NCI-H748 treated with DMSO at 0.1 percent for 48 hours (cell line): ENCODE measurements at places on chromosomes 11 and 22.

DNA sequence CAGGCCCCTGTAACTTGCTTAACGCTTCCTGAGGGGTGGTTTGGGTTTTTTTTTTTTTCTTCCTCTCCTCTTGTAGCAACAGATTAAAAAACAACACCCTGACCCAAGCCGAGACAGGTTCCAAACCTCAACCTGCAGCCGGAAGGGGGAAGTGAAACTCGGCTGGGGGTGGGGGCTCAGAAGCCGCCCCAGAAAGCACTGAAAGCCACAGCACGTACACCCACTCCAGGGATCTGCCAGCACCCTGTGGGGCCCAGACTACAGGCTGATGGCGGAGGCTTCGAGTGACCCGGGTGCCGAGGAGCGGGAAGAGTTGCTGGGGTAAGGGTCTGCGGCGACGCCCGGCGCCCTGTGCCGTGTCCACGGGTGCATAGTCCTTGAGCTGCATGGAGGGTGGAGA is at the start of gene LSP1:
Gene LSP1, plus strand, starts transcription at position 208 of the 400 bp plus-strand sequence. Its CDS starts 61 bp downstream, at position 269.
- DNase-seq, result no peak

- DNase-seq, result no peak
Observed at GRCh38 chr11:31788085-31788484, 23.0 kb downstream of the PAX6 start.

GRCh38 chr22:40418366-40419201 is 48.2 kb downstream of the SGSM3 start:
- no peak for DNase-seq

DNA sequence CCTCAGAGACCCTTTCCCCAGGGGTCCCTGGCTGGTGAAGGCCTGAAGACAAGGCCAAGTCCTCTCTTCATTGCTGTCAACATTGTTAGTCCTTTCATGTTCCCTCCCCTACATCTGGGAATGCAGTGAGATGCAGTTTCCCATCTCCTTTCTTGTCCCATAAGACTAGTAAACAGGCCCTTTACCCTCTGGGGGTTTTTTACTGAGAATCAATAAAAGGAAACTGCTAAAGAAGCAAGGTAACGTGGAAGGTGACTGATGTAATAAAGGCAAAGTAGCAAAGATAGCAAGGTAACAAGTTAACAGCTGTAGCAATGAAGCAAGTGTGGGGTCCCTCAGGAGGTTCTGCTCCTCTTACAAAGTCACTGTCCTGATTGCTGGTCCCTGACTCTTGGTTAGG is 37.3 kb downstream of the TEAD1 start:
- DNase-seq, result no peak

DNA sequence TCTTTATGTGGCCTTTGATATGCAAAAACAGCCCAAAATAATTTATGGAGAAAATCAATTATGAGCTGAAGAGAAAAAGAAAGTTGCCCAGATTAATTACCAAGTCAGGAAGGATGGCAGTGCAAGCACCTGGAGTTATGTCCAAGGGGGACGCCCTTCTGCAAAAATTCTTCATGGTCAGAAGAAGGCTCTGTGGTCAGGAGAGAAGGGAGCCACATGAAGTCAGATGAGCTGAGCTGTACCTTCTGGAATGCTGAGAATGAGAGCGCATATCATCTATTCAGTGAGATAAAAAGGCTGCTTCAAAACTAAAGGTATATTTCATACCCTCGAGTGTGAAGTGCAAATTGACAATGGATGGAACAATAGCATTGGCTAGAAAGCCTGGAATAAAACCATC is 607.4 kb downstream of the NTM start:
- no peak for DNase-seq

DNA sequence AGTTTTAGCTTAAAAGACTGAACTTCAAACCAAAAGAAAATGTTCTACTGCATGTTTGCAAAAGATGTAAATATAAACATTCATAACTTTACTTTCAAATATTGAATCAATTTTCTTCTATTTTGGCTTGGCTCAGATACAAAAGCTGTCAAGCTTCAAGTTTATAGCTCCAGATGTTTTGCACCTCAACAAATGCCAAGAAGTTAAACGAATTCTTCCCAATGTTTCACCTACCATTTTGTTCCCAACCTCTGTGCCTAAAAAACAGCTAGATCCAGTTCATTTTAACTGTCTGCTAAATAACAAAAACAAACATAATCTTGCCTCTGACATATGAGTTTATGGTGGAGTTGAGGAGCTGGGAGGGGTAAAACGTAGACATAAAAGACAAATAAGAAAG is 76.5 kb downstream of the RAB30 start:
- no peak for DNase-seq

DNA sequence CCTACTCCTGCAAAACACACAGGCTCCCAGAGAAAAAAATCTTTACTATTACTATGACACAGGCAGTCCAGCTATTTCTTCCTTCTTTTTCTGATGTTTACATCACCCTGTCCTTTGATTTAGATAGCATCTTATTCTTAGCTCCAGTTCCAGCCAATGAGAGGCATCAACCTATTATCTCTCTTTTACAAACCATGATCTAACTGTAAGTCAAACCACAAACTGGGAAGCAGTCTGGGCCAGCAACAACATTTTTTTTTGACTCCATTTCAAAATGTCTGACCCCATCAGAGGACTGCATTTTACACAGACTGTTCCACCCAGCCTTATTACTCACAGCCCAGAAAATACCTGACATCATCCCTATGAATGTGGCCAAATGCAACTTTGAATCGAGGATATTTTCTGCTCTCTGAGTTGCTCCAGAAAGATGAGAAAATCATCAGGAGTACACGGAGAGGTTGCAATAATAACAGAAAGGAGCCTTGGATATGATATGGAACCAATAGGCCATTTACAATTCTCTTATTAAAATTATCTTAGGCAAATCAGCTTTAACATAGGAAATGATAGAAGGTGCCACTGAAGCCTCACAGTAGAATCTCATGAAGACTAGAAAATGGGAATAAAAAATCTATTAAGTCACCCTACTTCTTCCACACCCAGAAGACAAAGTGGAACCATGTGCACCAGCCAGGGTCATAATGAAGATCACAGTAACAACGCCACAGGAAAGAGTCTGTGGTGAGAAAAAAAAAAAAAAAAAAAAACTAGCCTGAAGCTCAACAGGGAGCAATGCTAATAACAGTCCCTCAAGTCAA is 21.2 kb downstream of the TBRG1 start:
- no peak for DNase-seq

DNA sequence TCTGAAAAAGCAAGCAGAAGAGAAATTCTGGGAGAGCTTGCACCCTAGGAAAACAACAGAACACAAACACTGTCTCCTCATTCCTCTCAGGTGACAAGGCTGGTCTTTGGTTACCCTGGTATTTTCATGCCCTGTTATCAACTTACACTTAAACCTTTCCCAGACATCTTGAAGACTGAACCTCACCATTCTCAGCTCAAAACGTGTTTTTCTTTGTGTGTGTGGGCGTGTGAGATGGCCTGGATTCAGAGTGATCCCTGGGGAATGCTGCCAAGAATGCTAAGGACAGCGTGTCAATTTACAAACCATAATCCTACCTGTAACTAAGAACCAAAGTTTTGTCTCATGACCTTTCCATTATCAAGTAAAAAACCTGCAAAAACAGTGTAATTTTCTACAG is 33.3 kb downstream of the ELF5 start:
- no peak for DNase-seq

- no peak for DNase-seq
Observed at GRCh38 chr11:43845816-43846215, 34.8 kb upstream of the ALKBH3 start.

- no peak for DNase-seq
Observed at GRCh38 chr22:28808716-28809355, 8.5 kb upstream of the XBP1 start.

DNA sequence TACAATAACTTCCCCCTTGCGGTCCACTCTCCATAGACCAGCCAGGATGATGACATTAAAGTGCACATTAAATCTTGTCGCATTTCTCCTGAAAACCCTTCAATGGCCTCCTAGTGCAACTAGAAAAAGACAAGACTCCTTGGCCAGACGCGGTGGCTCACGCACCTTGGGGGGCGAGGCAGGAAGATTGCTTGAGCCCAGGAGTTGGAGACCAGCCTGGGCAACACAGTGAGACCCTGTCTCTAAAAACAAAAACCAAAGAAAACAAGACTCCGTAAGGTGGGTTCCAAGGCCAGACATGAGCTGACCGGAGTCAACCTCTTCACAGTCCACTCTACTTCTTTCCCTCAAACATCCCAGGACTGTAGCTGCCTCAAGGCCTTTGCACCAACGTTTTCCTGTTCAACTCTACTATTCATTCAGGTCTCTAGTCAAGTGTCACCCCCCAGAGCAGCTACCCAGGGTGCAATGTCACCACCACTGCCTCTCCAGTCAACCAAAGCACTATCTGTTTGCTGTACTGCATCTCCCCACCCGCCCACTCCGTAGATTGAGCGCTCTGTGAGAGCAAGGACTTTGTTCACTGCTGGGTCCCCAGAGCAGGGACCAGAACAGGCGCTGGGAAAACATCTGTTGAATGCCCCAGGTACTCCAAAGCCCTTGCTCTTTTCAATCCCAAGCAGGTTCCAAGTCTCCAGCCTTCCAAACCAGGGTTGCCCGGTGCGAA is 739 bp downstream of the ZMAT5 start:
- no peak for DNase-seq

DNA sequence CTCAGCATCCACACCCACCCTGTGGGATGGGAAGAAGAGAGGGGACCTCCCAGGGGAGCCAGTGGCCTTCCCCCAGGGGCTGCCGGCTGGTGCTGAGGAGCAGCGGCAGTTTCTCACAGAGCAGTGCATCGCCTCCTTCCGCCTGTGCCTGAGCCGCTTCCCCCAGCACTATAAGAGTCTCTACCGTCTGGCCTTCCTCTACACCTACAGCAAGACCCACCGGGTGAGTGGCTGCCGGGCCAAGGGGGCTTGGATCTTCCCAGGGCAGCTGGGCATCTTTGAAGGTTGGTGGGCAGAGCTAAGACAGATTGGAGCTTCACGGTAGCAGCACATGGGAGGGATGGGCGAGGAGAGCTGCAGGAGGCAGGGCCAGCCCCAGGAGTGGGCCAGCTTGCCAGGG is 61.8 kb upstream of the SUSD2 start:
- no peak for DNase-seq

DNA sequence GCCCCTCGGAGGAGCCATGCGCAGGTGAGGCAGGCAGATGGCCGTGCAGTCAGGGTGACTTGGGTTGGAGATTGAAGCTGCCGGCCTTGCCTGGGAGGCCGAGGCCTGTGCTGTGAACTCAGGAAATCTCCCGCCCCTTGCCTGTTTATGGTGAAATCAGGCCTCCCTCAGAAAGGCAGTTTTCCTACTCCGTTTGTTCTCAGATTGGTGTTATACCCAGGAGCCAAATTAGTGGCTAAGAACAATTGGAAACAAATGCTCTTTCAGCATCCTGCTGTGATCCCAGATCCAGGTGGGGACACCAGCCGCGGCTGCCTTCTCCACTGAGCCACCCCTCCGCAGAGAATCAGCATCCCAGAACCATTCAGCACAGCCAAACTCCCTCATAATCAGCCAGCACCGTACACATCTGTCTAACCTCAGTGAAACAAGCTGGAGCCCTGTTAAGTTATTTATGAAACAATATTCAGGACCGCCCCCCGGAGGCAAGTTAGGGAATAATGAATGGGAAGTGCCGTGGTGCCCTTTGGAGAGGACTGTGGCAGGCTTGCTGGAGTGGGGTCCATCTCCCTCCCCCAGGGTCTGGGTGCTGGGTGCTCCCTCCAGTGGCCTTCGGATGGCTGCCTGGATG is 60.0 kb downstream of the PKNOX2 start:
- DNase-seq, result no peak

- no peak for DNase-seq
Observed at GRCh38 chr11:12546660-12547059, 127.6 kb upstream of the TEAD1 start.

GRCh38 chr11:5303626-5304025 is 1.9 kb upstream of the OR51B4 start:
- no peak for DNase-seq

- no peak for DNase-seq
Observed at GRCh38 chr11:94751218-94751609, 16.9 kb upstream of the AMOTL1 start.

DNA sequence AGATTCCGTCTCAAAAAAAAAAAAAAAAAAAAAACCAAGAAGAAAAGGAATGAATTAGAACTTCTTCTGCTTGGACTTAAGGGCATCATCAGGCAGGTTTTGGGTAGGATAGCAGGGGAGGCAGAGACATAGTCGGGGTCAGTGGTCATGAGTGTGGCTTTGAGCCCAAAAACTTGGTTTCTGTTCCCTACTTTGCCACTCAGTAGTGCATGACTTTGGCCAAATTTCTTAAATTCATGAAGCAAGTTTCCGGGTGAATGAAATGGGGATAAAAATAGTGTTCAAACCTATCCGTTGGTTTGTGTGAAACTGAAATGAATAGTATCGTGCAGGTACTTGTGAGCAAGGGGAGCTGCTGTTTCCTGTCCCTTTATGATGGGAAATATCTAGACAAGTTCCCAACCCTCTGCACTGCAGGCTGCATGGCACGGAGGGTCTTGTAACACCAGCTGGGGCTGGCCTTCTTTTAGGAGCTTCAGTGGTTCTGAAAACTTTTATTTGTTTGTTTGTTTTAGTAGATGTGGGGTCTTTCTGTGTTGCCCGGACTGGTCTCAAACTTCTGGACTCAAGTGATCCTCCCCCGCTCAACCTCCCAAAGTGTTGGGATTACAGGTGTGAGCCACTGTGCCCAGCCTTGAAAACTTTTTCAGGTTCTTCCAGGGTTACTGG is 18.4 kb downstream of the NEAT1 start:
- no peak for DNase-seq

GRCh38 chr11:255816-256215 is 19.0 kb downstream of the PSMD13 start:
- DNase-seq, result no peak

DNA sequence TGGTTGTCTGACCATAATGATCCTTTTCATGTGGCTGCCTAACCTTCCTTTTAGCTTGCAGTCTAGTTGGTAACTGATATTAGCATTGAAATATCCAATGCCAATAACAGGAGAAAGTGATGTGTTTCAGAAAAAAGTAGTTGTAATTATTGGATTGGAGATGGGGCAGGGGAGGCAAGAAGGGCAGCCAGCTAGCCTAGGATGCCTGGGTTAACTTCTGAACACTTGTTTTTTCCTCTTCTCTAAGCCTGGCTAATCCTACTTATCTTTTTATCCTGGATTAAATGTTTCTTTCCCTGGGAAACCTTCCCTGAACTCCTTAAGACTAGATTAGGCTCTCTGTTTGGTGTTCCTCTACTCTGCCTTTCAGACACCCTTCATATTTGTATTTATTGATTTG is 380.2 kb downstream of the TMEM135 start:
- no peak for DNase-seq

GRCh38 chr11:83818349-83818748 is 532.2 kb upstream of the CCDC90B start:
- no peak for DNase-seq
